ENCODE measurements at places on chromosomes 6 and 20.
A peak's percentile ranks its signal among the peaks of the same experiment; 100 is the strongest.

DNA sequence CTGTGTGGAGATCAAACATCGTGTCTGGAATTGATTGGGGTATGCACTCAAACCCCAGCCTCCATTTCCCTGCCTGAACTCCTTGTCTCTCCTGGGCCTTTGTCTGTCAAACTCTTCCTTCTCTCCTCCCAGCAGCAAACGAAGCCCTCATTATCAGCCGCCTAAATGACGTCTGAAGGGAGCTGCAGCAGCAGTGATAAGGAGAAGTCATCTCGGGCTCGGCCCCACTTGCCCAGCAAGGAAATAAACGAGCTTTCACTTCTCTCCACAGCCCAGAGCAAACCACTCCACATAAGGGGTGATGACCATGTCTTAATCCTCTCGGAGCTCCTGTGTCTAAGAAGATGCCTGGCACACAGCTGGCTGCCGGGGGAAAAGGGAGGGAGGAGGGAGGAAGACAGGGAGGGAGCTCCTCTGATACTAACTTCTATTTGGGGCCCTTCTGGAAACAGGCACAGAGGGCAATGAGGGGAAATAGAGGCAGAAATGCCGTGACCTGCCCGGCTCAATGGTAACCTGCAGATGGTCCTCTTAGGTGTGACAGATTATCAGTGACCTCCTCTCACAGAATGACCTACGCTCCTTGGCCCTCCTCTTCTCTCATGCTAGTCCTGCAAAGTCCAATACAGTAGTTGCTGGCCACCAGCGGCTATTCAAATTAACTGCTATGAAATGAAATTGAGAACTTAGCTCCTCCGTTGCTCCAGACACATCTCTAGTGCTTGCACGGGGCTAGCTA is 100.4 kb downstream of the PXDC1 start:
- DNase-seq: no peak

- no peak for DNase-seq
Observed at GRCh38 chr20:24584538-24585356, 115.3 kb downstream of the SYNDIG1 start.

- no peak for DNase-seq
Observed at GRCh38 chr20:53792946-53793536, 199.4 kb upstream of the ZNF217 start.

DNA sequence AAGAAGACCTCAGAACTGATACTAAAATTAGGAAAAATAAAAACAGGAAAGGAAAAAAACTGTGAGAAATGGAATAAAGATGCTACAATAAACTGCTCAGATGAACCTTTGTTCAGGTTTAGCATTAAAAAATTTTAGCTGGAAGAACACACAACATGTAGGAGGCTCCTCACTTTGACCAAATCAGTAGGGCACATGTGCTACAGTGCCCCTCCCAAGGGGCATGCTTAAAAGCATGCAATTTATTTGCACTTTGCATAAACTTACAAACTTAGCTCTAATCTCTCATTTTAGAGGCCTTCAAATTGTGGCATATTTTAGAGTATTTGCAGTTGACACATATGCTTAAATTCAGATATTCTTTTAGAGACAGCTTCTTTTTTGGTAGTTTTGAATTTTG is 570.2 kb downstream of the UTRN start:
- no peak for DNase-seq

- DNase-seq: no peak
Observed at GRCh38 chr20:34798871-34799270, 26.6 kb downstream of the NCOA6 start.

DNA sequence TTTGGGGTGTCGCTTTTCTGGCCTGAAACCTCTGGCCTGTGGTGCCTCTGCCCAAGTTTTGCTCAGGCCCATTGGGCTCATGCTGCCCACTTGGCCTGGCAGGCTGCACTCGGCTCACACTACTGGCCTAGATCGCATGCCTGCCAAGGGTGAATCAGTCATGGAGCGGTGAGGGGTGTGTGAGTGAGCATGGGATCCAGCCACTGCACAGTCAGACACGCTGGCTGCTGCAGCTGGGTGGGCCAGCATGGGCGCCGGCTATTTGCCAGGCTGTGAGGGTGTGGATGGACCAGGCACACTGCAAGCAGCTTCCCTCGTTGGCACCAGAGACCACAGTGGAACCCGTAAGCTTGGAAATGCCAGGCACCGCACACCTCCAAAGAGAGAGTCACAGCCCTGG is 145.4 kb upstream of the CNR1 start:
- DNase-seq: no peak

DNA sequence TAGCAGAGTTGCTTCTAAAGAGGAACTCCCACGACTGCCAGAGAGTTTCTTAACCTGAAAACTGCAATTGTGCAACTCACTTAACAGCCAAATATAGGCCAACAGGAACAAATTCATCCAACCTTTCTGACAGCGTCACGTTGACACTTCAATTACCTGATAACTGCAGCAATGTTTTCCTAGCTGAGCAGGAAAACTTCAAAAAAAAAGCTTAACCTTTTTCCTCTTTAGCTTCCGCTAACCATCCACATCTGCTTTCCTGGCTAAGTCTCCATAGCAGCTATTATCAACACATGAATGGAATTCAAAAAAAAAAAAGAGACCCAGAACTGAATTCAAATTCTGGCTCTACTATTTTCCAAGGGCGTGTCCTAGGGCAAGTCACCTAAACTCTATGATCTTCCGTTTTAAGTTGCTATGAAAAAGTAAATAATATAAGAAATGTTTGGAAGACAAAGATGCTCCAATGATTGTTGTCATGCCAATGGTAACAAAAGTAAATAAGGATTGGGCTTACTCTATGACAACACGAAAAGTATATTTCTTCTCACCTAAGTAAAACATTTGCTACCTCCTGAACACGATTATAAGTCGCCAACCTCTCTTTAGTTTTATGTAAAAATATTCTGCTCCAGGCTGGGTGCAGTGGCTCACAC is 524.6 kb upstream of the JARID2 start:
- no peak for DNase-seq

- DNase-seq: peak; percentile 26
Observed at GRCh38 chr6:24547243-24547642, 52.5 kb downstream of the ALDH5A1 start.

DNA sequence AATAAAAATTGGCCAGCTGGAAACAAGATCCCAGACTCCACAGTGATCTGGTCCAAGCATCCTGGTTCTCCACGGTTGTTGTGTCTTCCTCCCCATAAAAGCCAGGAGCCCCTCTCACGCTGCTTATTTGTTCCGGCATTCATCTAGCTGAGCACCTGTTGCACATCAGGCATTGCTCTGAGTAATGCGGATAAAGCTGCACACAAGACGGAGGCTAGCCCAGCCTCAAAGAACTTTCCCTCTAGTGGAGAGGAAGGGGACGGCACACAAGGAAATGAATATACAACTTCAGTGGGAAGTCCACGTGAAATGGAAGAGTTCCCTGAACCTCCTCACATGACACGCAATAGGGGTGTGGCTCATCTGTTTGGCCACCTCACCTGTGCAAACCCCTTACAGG is 30.3 kb upstream of the NXT1 start:
- no peak for DNase-seq

DNA sequence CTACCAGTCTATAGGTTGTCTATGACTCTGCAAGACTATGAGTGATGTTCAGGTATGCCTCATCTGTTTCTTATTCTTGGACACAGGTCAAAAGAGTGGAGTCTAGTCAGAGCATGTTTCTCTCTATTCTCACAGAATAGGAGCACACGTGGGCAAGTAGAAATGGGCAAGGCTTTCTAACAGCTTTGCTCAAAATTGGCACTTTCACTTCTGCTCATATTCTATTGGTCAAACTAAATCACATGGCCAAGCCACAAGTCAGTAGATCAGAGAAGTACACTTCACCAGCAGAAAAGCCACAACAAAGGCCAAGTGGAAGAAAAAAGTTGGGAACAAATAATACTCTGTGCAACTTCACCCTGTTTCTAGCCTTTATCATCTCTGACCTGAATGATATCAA is 354.5 kb upstream of the SYNCRIP start:
- no peak for DNase-seq

DNA sequence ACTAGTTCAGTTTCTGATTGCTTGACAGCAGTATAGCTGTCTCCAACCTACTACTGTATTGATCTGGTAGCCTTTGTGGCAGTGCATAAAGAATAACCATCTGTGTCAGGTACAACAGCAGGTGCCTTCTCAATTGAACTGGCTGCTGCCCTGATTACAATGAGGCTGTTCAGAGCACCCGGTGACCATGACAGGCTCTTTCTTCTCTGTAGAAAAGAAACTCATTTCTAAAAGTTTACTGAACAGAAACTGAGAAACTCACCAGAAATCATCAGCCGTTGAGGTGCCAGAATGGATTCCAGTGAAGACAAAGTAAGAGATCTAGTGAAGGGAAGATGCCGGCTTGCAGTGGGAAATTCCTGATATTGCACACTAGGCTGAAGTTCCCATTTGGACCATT is 954.4 kb downstream of the PHF3 start:
- no peak for DNase-seq

DNA sequence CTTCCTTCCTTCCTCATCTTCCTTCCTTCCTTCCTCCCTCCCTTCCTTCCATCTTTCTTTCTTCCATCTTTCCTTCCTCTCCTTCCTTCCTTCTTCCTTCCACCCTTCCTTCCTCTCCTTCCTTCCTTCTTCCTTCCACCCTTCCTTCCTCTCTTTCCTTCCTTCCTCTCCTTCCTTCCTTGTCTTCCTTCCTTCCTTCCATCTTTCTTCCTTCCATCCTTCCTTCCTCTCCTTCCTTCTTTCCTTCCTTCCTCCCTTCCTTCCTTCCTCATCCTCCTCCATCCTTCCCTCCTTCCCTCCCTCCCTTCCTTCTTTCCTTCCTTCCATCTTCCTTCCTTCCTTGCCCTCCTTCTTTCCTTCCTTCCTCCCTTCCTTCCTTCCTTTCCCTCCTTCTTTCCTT is 361.4 kb upstream of the TSHZ2 start:
- no peak for DNase-seq

GRCh38 chr20:20761301-20761700 is 48.9 kb upstream of the RALGAPA2 start:
- no peak for DNase-seq

DNA sequence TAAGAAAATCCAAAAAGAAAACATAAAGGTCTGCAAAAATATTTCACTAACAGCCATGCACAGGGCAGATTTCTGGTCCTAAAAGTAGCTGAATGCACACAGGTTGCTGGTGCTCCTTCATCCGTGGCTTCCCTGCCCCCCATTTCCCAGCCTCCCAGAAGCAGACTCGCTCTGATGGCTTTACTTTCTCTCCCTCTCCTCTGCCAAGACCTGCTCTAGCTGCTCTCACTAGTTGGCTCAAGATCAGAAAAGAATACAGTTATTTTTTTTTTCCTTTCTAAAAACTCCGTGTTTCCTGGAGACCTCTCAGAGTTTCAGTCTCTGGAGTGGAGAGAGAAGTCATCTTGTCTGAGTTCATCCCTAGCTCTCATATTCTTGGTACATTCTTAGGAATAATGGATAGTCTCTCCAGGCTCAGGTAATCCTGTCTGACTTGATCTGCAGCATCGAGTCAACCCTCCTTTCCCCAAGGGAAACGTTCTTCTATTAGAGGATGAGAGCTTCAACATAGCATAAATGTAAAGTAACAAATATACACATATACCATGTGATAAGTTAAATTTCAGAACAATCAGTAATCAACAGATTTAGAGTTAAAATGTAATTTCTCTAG is 214.2 kb downstream of the TBC1D7 start:
- no peak for DNase-seq

DNA sequence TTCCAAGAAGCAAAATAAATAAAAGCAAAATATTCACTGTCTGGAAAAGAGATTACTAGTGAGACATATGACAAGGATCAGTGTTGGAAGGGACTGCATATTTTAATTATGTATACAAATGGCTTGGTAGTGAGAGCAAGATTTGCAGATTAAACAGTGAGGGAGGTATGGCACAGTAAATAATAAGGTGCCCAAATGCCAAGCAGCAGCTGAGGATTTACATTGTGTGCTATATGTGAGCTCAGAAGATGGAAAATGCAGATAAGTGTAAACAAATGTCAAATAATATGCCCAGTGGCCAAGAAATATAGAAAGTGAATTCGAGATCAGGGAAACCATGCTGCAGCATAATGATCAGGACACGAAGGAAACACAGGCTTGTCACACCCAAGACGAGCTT is 173.8 kb upstream of the NRSN1 start:
- no peak for DNase-seq

GRCh38 chr20:50066161-50066834 is 46.7 kb downstream of the UBE2V1 start:
- DNase-seq: no peak

GRCh38 chr20:62735331-62735821 is 26.7 kb downstream of the NTSR1 start:
- no peak for DNase-seq

Measured in stimulated activated CD4-positive, alpha-beta T cell treated with anti-CD3 and anti-CD28 coated beads, Interleukin-12 subunit alpha, Interleukin-12 subunit beta, amount 100 ng/mL, for 48 hours (primary cell).